ENCODE measurements at places on chromosomes 1 and 21. TPM values are rescaled to one million over a fixed set of nuclear protein-coding genes. Genes with fewer than 3 reads are reported as not detected.

Gene KIF17
- 10.1 TPM for total RNA-seq

- no peak for DNase-seq
These were observed 178.0 kb downstream of the SDCCAG8 start for GRCh38 chr1:243433737-243434370.

DNA sequence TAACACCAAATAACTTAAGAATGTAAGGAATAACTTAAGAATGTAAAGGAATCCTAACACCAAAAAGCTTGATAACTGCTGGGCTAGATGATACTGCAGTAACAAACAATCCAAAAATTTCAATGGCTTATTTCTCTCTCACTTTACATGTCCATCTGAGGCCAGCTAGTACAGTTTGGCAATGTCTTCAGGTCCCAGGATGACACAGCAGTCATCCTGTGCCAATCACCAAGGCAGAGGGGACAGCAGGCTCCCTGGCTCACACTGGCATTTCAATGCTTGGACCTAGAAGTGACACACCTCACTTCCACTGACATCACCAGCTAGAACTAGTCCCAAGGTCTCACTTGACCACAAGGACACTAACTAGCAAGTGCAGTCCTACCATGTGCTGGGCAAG is 15.3 kb downstream of the DNAJC11 start:
- no peak for DNase-seq

Gene PLA2G5
- total RNA-seq, result 0.69 TPM

DNA sequence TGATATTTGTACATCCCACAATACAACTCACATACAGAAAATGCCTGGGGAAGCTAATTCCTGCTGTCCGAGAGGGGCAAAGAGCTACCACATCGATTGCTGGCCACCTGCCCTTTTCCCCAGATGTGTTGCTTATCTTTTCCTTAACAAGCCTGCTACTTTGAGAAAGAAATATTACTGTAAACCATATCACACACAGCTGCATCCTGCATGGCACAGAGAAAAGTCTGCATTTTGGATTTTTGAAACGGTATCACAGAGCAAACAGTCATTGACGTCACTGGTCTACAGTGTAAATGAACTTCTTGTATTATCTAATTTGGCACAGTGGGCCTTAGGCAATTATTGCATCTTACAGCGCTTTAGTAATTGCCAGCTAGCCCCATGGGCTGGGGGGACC is 164.7 kb downstream of the CLIC6 start:
- no peak for DNase-seq

Gene SYT6
- 41.6 TPM for total RNA-seq

Gene TRIM46
- total RNA-seq, result 9.9 TPM

DNA sequence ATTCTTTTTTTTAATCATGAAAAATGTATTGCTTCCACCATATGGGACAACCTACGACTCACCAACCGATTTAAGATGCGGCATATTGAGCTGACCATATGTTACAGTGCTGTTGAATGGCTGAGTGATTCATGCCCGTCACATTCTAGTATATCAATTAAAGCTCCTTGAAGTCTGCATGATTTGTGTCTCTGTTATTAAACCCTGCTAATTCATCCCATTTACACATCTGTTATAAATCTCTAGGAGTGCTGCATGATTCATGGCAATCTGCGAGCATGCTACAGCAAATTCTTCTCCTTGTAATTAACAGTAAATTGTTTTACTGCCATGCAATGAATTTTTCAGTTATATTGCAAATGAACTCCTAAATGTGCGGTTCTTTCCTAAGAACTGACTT is 239.8 kb downstream of the USH2A start:
- no peak for DNase-seq

DNA sequence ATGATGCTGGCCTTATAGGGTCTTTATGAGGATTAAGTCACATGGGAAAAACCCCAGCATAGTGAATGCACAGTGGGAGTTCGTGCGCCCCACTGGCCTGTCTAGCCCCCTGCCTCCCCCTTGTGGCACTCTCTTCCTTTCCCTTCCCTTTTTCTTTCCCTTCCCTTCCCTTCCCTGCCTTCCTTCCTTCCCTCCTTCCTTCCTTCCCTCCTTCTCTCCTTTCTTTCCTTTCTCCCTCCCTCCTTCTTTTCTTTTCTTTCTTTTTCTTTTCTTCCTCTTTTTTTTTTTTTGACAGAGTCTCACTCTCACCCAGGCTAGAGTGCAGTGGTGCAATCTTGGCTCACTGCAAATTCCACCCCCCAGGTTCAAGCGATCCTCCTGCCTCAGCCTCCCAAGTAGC is 38.6 kb downstream of the HTR6 start:
- no peak for DNase-seq

GRCh38 chr1:21685946-21686678 is 17.0 kb upstream of the RAP1GAP start:
- DNase-seq, result no peak

Gene LINGO4
- total RNA-seq, result 0.07 TPM

Gene HIVEP3
- 1.8 TPM for total RNA-seq

DNA sequence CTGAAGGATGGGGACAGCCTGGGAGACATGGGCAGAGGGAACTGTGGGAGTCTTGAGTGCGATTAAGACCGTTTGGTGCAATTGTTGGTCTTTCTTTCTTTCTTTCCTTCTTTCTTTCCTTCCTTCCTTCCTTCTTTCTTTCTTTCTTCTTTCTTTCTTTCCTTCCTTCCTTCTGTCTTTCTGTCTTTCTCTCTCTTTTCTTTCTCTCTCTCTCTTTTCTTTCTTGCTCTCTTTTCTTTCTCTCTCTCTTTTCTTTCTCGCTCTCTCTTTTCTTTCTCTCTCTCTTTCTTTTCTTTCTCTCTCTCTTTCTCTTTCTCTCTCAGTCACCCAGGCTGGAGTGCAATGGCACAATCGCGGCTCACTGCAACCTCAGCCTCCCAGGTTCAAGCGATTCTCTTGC is 2.9 kb upstream of the KLHDC9 start:
- DNase-seq, result no peak

Gene ACTN2
- total RNA-seq, result 0.74 TPM

Gene HES3
- total RNA-seq, result 38.8 TPM

DNA sequence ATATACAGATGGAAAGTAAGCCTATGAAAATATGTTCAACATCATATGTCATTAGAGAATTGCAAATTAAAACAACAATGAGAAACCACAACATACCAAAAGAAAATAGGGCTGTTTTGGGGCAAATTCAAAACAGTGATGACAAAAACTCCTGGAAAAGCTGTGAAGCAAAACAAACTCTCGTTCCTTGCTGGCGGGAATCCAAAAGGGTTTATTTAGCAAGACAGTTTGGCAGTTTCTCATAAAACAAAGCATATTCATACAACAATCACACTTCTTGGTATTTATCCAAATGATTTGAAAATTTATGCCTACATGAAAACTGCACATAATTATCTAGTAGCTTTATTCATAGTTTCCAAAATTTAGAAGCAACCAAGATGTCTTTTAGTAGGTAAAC is 44.4 kb downstream of the COL11A1 start:
- no peak for DNase-seq

DNA sequence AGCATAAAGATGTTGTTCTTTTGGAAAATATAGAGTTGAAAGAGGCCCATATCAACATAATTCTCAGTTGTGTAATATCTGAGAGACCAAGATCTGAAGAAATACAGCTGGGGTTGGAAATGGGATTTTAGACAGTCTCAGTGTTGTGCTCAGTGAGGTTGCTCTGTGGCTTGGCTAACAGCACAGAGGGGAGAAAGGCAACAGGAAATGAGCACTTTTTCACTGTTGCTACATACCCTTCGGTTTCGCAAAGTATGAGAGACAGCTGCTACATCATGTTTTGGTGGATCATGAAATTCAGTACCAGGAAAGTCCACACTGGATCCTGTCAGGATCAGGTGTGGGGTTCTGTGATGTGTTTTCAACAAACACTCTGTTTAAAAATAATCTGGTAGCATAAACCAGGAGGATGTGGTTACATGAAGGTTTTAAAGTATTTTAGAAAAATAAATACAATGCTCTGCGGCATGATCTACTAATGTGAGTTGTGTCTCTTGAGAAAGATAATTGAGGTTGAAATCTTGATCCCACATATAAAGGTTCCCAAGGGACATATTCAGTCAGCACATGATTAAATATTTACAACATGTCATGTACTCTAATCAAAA is 7.0 kb upstream of the GPR88 start:
- no peak for DNase-seq

GRCh38 chr1:66012106-66012784 is 219.6 kb downstream of the PDE4B start:
- DNase-seq, result no peak

GRCh38 chr1:151143986-151144385 is 2.4 kb downstream of the SEMA6C start:
- peak; percentile 58 for DNase-seq

GRCh38 chr1:157429601-157430240 is 122.6 kb downstream of the FCRL5 start:
- no peak for DNase-seq

Gene HHAT
- total RNA-seq, result 1.0 TPM

DNA sequence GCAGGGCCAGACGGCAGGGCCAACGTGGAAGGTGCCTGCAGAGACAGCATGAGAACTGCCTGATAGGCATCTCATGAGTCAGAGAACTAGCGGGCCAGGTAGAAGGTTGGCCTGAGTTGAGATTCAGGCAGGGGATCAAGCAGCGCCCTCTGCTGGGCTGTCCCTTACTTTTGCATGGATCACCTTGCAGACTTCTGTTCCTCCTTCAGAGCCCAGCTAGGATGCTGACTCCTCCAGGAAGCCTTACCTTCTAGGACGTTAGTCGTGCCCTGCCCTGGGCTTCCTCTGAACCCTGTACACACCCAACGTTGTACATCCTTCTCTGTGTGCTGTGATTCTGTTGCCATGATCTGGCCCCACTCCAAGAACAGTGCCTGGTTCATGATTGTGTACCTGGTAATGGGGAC is 231.3 kb upstream of the VAMP3 start:
- peak; percentile 85 for DNase-seq

DNA sequence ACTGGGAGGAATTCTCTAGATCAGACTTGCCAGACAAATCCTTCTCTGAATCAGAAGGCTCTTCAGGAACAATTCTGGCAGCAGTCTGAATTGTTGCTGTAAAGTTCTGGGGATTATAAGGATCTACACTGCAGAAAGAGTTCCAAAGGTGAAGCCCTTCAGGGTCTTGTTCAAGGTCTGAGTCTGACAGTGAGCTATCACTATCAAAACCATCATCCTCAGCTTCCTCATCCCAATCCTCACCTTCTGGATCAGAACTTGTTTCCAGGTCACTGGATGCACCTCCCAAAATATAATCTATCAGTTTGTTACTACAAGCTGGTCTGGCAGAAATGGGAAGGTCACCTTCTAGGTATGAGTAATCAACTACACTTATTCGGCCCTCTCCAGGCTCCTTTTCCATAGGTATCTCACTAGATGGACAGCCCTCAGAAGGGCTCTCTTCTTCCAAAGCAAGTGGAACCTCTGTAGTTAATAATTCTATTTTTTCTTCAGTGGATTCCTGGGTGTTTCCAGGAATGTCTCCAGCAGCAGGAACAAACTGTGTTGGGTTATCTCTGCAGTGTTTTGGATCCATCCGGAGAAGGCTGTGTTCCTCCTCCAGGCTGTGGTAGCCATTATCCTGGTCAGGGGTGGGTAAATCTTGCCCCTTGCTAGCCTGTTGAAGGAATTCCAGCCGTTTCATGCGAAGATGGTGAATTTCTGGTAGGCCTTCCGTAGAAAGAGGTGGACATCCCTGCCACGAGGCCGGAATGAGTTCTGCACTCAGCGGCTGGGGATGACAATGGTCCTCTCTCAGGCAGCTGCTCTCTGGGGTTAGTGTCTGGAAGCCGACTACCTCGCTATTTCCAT is 1.6 kb downstream of the PPP1R15B start:
- no peak for DNase-seq

Gene NR5A2
- 13.2 TPM for total RNA-seq

DNA sequence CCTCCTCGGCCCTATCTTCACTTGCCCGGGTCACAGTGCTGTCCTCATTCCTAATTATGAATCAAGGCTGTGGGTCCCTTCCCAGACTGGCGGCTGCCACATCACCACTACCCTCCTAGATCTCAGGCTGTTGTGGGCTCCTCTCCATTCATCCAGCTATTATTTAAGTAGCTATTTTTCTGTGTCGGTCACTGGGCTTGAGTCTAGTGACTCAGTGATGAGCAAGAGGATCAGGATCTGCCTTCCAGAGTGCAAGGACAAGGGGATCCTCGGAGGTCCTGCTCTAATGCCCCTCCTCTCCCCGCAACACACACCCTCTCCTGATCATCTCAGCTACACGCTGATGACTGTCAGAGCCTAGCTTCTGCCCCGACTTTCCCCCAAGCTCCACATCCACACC is 34.1 kb downstream of the CDCP2 start:
- DNase-seq, result peak; percentile 26

GRCh38 chr1:52358851-52359497 is 7.0 kb downstream of the CC2D1B start:
- peak; percentile 26 for DNase-seq

Gene SYCP1
- not detected for total RNA-seq

Gene GREM2
- total RNA-seq, result 0.15 TPM

GRCh38 chr1:55893155-55893554 is 678.0 kb upstream of the USP24 start:
- DNase-seq, result peak; percentile 15

Gene RNASEL
- total RNA-seq, result 0.85 TPM

GRCh38 chr1:98210563-98210962 is 289.7 kb upstream of the DPYD start:
- DNase-seq, result no peak

Gene AMY1C
- total RNA-seq, result not detected
